Fibroblast of the conjunctiva (primary cell): ENCODE measurements at places on chromosomes 3 and 15.

DNA sequence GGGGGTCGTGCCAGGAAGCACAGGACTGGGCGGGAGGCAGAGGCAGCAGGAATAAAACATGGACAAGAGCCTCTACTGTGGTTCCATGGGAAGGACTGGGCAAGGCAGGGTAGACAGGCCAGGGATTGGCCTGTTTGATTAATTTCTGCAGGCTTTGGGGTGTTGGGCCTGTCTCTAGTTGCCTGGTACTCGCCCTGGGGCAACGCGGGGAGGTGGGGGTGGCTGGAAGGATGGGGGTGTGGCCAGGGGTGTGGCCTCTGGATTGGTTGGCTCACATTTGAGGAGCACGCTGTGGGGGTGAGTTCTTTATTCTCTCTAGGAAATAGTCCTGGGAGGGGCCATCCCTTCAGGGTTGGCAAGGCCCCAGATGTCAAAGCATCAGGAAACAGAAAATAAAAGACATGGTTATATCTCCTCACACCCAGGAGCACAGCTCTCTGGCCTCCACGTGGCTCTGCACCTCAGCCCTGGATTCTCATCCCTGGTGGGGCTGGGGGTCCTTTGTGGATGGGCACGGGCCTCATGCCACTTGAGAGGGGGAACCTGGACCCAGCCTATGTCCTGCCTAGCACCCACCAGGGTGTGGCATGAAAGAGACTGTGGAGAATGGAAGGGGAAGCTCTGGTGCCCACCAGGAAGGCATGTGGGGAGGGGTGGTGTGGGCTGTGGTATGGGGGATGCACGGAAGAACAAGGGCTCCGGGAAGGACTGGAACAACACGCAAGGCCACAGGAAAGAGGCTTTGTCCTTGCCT lies 223.0 kb upstream of the LYSMD4 start:
- no peak for DNase-seq

DNA sequence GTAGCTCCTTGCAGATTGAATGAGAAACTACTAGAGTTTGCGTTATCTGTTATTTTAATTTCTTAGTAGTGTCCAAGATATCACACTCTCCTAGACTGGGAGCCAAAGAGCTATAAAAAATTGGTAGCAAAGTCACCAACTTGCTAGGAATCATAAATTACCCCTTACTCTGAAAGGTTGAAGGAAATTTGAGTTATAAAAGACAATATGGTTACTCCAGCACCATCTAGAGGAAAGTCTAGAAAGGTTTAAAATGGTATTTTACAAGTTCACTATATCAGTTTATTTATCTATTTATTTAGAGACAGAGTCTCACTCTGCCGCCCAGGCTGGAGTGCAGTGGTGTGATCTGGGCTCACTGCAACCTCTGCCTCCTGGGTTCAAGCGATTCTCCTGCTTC lies 121.6 kb downstream of the RBPMS2 start:
- DNase-seq = peak; percentile 14

DNA sequence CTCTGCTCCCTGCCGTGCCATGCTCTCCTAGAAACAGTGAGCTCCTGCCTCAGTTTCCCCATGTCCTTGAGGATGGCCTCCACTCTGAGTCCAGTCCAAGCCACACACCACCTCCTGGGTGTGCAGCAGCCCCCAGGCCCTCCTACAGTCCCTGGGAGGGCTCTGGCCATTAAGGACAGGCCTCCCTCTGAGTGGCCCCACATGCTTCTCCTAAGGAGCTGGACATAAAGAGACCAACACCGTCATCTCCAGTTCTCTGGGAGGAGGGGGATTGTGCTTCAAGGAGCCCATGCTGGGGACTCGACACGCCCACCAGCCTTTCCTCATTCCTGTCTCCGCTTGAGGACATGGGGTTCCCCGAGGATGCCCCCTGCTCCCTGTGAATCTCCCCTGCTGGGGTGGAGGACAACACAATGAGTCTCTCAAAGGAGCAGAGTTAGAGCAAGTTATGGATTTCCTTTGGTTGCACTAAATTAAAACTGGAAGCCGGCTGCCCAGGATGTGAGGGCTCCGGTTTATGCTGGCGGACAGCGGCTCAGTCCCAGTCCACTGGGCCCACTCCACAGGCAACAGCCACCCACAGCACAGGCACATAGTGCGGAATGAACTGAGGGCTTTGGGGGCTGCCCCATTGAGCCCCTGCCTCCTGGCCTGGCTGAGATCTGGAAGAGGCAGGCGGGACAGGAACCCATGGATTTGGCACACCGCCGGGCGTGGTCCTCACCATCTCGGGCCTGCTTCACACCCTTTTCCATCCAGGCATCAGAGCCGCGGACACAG lies 165.6 kb upstream of the IQSEC1 start:
- DNase-seq = no peak

DNA sequence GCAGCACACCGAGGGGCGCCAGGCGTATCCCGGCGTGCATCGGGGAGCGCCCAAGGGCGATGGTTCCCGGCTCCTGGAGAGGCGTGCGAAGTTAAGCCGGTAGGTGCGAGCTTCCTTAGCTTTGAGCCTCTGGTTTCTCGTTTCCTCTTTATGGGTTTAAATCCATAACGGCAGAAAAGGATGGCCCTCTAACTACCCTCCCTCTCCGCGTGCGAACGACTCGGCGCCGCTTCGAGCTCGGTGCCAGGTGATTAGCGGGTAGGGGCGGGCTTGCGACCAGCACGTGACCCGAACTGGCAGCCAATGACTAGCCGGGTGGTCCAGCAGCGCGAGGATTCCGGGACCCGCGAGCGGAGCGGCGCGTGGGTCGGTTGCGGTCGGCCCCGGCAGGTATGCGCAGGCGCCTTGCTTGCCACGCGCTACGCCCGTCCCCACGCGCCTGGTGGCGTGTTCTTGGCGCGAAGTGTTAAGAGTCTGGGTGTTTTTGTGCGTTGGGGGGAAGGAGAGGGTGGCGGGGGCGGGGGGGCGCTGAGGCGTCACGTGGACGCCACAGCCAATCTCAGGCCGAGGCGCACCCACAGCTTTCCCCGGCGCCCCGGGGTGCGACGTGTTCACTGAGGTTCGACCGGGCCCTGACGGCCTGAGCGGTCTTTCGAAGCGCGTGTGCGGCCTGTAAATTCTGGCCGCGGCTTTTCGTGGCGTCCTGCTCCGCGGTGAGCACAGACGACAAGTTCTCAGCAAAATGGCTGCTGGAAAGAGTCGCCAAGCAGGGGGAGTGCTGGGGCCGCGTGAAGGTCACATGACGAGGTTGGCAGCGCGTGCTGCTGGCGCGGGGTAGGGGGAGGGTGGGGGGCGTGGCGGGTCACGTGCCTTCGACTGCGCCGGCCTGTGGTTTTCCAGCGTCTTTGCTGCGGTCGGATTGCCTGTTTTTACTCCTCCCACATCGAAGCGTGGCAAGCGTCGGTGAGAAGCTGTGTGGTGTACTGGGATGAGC lies 38.7 kb upstream of the MGA start:
- peak; percentile 62 for DNase-seq

DNA sequence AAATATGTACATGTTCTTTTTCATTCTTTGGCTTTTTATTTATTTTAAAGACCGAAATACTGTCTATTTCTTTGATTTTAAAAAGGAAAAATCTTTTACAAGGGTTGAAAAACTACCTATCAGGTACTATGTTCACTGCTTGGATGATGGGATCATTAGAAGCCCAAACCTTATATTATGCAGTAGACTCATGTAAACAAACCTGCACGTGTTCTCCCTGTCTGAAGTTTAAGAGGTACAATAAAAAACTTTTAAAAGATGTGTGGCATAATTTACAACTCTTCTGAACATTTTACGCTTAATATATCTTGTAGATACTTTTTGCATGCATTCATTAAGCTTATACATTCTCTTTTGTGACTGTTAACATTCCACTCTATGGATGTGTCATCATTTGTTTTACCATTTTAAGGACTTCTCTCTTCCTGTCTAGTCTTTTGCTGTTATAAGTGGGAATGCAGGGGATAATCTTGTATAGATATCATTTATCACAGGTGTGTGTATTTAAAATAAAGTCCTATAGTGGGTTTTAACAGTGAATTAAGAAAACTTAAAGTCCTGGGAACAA lies 6.2 kb downstream of the MGA start:
- DNase-seq = no peak

GRCh38 chr3:88189361-88189810 lies 39.6 kb downstream of the C3orf38 start:
- DNase-seq = no peak

GRCh38 chr3:45864760-45865519 lies 21.4 kb upstream of the CCR9 start:
- DNase-seq = no peak

DNA sequence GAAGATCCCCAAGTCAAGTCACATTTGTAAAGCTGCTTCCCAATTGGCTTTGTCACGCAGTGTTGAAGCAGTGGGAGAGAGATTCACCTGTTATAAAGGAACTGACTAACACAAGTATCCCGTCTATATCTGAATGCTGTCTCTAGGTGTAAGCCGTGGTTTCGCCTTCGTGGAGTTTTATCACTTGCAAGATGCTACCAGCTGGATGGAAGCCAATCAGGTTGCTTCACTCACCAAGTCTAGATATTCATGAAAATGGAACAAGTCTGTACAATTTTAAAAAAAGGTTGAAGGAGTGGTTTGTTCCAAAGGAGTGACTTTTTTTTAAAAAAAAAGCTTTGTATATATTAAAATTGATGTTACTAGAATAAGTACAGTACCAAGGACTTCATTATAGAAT lies 11.7 kb downstream of the RBM5 start:
- no peak for DNase-seq

DNA sequence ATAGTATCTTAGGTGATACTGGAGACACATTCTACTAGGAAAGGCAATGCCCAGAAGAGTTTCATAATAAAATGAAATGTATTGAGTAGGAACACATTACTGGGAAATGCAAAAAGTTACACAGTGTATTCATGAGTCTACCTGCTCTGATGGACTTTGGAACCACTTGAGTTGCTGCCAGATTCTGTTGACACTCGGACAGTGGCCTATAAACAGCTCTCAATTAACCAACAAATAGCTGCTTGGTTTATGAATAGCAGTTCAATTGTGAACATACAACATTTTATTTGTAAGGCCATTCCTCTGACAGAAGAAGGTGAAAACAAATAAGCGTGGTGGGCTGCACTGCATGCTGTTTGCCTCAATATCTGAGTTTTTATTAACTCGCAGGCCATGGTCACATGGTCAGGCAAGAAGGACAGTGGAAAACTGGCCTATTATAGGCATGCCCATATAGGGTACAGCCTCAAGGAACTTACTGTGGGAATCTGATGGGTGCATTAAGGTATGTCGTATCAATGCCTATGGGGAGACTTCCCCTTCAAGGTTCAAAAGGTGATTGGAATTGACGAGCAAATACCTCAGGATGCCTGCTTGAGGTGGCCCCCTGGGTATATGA lies 66.2 kb downstream of the C3orf80 start:
- DNase-seq = no peak

DNA sequence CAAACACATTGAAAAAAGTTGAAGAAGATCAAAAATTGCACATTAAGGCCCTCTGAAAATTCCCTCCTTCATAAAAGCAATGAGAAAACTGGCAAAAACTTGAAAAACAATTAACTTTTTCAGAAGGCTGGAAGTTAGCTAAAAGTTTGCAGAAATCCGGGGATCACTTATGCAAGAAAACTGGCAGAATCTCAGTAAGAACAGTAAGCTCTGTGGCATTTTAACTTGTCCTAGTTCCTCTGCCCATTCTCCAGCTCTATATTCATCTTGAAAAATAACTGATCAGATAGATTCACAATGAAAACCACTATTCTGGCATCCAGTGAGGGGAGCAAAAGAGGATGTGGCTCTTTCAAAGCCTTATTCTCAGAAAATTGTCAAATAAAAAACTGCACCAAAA lies 566.8 kb downstream of the NTRK3 start:
- no peak for DNase-seq

- DNase-seq = no peak
These were observed 1.0 kb upstream of the CHD2 start for GRCh38 chr15:92898988-92899582.

GRCh38 chr3:32603064-32603463 lies 32.4 kb upstream of the DYNC1LI1 start:
- DNase-seq = no peak

DNA sequence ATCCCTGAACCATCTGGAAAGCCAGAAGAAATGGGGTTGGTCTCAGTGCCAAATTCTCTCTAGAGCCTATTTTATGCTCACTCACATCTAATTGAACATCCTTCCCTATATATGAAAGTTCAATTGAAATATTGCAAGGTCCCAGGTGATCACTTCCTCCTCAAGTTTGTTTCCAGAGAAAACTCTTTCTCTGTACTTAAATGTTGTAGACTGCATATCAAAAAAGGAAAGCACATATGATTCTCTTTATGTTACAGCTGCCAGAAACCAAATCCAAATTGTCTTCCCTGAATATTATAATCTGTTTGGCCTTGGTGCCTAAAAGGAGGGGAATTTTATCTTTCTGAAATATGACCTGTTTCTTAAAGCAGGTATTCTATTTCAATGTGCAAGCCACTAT lies 93.3 kb downstream of the SHOX2 start:
- no peak for DNase-seq

DNA sequence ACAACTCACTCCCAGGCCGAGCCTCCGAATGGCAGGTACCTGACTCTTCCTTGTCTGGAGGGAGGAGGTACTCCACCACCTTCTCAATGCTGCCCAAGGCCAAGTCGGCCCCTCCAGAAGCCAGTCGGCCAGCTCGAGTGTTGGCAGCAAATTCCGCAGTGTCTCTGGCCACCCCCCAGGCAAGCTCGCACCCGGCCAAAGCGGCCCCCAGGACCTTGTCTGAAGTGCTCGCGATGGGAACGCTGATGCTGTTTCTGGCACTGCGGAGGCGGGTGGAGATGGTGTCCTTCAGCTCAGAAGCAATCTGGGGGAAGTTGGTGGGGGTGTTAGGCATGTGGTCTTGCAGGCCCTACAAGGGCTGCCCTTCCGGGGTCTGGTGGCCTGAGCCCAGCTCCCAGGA lies 9.2 kb downstream of the PLIN1 start:
- DNase-seq = no peak

GRCh38 chr3:196336319-196337145 lies 1.7 kb downstream of the TM4SF19 start:
- no peak for DNase-seq

GRCh38 chr3:79906106-79906505 lies 138.3 kb upstream of the ROBO1 start:
- DNase-seq = no peak

DNA sequence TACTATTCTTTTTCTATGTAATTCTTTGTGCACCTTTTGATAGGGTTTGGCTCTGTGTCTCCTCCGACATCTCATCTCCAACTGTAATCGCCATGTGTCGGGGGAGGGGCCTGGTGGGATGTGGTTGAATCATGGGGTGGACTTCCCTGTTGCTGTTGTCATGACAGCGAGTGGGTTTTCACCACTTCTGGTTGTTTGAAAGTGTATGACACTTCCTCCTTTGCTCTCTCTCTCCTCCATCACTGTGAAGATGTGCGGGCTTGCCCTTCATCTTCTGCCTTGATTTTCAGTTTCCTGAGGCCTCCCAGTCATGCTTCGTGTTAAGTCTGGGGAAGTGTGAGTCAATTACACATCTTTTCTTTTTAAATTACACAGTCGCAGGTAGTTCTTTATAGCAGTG lies 225.8 kb upstream of the DPPA4 start:
- no peak for DNase-seq

GRCh38 chr3:173217127-173217526 lies 76.1 kb upstream of the SPATA16 start:
- DNase-seq = peak; percentile 0

- no peak for DNase-seq
These were observed 30.3 kb upstream of the FSTL1 start for GRCh38 chr3:120481081-120481480.
